Stimulated activated CD4-positive, alpha-beta T cell treated with anti-CD3 and anti-CD28 coated beads, Interleukin-4, amount 100 ng/mL, for 48 hours (primary cell): ENCODE measurements at places on chromosomes 12 and 14.

- no peak for DNase-seq
Observed at GRCh38 chr14:101535232-101535631, 26.1 kb upstream of the DIO3 start.

- no peak for DNase-seq
Observed at GRCh38 chr12:9340422-9341259, 132.4 kb upstream of the PZP start.

DNA sequence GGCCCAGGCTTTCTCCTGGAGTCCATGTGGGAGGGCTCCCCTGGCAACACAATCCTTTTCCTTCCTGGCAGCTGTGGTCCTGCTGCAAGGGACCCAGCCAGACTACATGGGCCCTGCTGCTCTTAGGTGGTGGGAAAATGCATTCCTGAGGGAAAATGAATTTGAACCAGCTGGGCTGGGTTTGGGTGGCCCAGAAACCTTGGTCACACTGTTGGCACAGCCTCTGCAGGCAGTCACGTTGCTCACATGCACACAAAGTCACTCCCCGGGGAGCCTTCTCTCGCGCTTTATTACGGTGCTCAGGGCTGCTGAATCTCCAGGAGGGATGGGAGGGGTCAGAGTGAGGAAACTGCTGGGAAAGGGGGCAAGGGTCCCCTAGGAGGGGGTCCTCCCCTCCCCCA lies 17.2 kb downstream of the PLEKHG3 start:
- DNase-seq: no peak

DNA sequence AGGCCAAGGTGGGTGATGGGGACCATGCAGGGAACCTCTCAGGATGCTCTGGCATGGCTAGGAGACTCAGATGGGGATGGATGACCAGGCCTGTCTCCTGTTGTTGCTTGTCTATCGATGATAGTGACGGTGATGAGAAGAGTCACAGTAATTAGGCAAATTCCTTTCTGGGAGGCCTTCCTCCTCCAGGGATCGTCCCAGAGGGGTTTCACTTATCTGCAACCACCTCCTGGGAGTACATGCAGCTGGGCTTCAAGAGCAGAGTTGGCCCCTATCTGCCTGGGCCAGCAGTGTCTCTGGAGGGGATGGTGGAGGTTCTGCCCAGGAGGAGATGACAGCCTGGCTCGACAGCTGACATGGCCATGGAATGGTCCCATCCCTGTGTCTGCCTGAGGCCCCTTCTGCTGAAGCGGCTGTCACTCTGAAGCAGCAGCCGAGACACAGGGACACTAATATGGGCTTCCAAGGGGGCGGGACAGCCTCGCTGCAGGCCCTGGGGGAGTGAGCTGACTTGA lies 27.5 kb upstream of the OAS1 start:
- DNase-seq: no peak

DNA sequence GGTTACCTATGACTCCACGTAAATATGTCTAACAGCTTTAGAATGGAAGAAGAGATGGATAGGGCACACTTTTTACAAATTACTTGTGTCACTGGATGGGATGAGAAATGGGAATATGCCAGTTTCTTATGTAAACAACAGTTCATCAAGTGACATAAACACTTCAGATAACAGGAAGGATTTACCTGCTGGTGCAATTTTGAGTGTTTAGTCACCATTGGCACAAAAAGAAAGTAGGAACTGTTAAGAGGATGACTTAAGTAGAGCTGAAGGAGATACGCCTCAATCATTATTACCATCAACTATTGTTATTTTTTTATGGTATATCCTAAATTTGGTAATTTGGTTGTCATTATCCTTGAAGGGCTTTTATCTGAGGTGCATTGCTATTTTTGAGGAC lies 83.2 kb downstream of the RMST start:
- no peak for DNase-seq

DNA sequence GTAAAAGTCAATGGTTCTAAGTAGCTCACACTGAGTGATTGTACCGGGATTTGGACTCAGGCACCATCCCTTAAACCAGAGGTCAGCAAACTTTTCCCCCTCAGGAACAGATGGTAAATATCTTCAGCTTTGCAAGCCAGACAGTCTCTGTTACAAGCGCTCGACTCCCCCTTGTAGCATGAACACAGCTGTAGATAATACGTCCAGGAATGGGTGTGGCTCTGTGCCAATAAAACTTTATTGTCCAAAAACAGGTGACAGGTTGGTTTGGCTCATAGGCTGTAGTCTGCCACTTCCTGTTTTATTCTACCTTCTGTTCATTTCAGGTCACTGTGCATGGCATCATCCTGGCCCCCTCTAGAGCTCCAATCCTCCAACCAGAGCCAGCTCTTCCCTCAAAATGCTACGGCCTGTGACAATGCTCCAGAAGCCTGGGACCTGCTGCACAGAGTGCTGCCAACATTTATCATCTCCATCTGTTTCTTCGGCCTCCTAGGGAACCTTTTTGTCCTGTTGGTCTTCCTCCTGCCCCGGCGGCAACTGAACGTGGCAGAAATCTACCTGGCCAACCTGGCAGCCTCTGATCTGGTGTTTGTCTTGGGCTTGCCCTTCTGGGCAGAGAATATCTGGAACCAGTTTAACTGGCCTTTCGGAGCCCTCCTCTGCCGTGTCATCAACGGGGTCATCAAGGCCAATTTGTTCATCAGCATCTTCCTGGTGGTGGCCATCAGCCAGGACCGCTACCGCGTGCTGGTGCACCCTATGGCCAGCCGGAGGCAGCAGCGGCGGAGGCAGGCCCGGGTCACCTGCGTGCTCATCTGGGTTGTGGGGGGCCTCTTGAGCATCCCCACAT lies 7.6 kb downstream of the BDKRB1 start:
- no peak for DNase-seq

- DNase-seq: no peak
Observed at GRCh38 chr14:31884238-31884637, 192.9 kb upstream of the ARHGAP5 start.

- DNase-seq: no peak
Observed at GRCh38 chr14:101022121-101022520, 118.6 kb upstream of the RTL1 start.

DNA sequence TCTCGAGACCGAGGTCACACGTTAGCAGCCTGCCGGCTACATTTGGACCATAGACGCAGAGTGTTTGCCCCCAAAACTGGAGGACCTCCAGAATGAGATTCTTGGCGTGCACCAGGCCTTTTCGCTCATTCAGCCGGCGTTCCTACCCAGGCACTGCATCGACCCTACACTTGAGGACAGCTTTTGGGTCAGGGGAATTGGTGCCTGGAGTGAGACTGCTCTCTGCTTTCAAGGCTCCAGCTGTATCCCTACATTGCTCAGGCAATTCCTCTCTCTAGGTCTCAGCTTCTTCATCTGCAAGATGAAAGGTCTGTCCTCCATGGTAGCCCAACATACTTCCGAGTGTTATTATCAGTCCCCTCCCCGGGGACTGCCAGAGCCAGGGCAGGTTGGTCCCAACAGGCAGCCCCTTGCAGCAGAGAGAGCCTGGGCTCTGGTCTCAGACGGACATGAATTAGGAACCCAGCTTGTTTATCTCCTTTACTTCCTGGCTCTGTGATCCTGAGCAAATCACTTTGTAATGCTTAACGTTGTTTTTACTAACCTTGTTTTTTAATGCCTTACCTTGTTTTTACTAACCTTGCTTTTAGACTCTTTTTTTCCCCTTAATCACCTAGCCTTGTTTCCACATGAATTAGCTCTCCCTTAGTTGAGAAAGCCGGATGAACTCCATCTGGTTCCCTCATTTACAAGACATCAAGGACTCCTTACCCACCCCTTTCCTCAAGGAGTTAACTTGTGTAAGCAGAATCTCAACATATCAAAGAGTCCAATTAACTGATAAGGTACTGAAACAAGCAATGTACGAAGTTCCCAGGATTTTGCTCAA lies 892 bp downstream of the TCHP start:
- DNase-seq: no peak

GRCh38 chr14:104277416-104278213 lies 139.2 kb downstream of the KIF26A start:
- no peak for DNase-seq

GRCh38 chr14:59407246-59408010 lies 57.8 kb downstream of the GPR135 start:
- no peak for DNase-seq

DNA sequence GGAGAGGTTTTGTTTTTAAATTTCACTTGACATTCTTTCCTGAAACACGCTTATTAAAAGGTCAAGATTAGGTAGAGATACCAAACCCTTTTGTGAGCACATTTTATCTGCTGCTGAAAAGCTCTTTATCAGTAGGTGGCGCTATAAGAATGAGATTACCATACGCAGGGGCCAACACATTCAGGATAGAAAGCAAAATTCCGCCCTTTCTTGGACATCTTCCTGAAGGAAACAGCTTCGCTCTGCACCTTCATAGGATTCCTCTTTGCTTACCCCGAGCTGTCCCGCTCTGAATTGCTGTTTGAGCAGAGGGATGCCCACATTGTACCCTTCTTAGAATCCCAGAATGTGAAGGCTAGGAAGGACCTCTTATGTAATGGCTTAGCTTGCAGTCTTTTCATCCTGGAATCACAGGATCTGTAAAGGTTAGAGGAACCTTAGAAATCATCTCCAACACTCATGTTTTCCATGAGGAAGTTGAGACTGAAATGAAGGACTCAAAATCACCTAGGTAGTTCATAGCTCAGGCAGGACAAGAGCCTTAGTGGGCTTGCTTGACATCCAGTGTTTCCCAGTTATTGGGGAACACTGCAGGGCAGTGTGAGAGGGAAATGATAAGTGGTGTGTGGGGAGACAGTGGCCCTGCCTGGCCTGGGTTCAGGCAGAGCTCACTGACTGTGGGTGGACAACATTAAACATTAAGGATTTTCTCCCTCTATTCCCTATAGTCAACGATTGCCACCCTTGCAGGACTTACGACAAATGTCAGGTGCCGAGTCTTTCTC lies 38.7 kb upstream of the CRY1 start:
- no peak for DNase-seq
